ENCODE measurements at places on chromosomes 3 and 15. TPM values are rescaled to one million over a fixed set of nuclear protein-coding genes. Genes with fewer than 3 reads are reported as not detected.

FAM174B gene
- polyA plus RNA-seq = 33.3 TPM

GP9 gene
- 2.2 TPM for polyA plus RNA-seq

GHSR gene
- polyA plus RNA-seq = not detected

MEIS2 gene
- polyA plus RNA-seq = 142 TPM

PSTPIP1 gene
- polyA plus RNA-seq = 1.1 TPM

CCDC13 gene
- 3.6 TPM for polyA plus RNA-seq

CLDN18 gene
- polyA plus RNA-seq = 0.87 TPM

EHHADH gene
- 21.8 TPM for polyA plus RNA-seq

GOLGA6L9 gene
- 6.6 TPM for polyA plus RNA-seq

SERINC4 gene
- 0.47 TPM for polyA plus RNA-seq

BNC1 gene
- polyA plus RNA-seq = 0.17 TPM

SAXO2 gene
- polyA plus RNA-seq = 9.3 TPM

BOC gene
- polyA plus RNA-seq = 24.2 TPM

P4HTM gene
- polyA plus RNA-seq = 55.6 TPM

GPR156 gene
- polyA plus RNA-seq = 3.3 TPM

GOLGA6D gene
- polyA plus RNA-seq = 0.38 TPM

ERICH6 gene
- 1.4 TPM for polyA plus RNA-seq

GCSAM gene
- polyA plus RNA-seq = 0.74 TPM

CLRN1 gene
- polyA plus RNA-seq = not detected

TERC gene
- polyA plus RNA-seq = 0.61 TPM

ARPP21 gene
- 1.8 TPM for polyA plus RNA-seq

KIF23 gene
- polyA plus RNA-seq = 35.0 TPM

TRIM71 gene
- polyA plus RNA-seq = 9.4 TPM

TTLL3 gene
- 93.8 TPM for polyA plus RNA-seq

PRR20G gene
- polyA plus RNA-seq = not detected

FES gene
- polyA plus RNA-seq = 17.2 TPM

TAGLN3 gene
- polyA plus RNA-seq = 2.3 TPM

CADPS gene
- polyA plus RNA-seq = 1.4 TPM

UBA5 gene
- polyA plus RNA-seq = 59.5 TPM

ECT2 gene
- polyA plus RNA-seq = 33.9 TPM

VPS13C gene
- polyA plus RNA-seq = 47.3 TPM

MESP2 gene
- polyA plus RNA-seq = 0.49 TPM

MRAS gene
- polyA plus RNA-seq = 30.8 TPM

KLF13 gene
- polyA plus RNA-seq = 69.1 TPM

PPP2R3A gene
- 17.5 TPM for polyA plus RNA-seq

SEMA3B gene
- 122 TPM for polyA plus RNA-seq

FMN1 gene
- polyA plus RNA-seq = 19.5 TPM

OGG1 gene
- 84.8 TPM for polyA plus RNA-seq

ST8SIA2 gene
- 5.8 TPM for polyA plus RNA-seq

FBXL2 gene
- 30.2 TPM for polyA plus RNA-seq

SOX14 gene
- not detected for polyA plus RNA-seq

MAP1A gene
- 9.6 TPM for polyA plus RNA-seq

MRPS25 gene
- 105 TPM for polyA plus RNA-seq

AADACL2 gene
- not detected for polyA plus RNA-seq

TP63 gene
- 2.0 TPM for polyA plus RNA-seq

PLSCR2 gene
- 0.84 TPM for polyA plus RNA-seq

SKOR1 gene
- polyA plus RNA-seq = 0.41 TPM

ALS2CL gene
- 20.6 TPM for polyA plus RNA-seq

CSPG5 gene
- 0.87 TPM for polyA plus RNA-seq

FBXW12 gene
- 0.34 TPM for polyA plus RNA-seq

RGMA gene
- 12.2 TPM for polyA plus RNA-seq

CSK gene
- 46.0 TPM for polyA plus RNA-seq

Data from renal pelvis (tissue), 12 donors.